ENCODE measurements at places on chromosomes 3 and 15. TPM values are rescaled to one million over a fixed set of nuclear protein-coding genes. Genes with fewer than 3 reads are reported as not detected.

GRCh38 chr3:33046521-33046920, 50.4 kb downstream of the GLB1 start:
- peak; percentile 68 for DNase-seq

DNA sequence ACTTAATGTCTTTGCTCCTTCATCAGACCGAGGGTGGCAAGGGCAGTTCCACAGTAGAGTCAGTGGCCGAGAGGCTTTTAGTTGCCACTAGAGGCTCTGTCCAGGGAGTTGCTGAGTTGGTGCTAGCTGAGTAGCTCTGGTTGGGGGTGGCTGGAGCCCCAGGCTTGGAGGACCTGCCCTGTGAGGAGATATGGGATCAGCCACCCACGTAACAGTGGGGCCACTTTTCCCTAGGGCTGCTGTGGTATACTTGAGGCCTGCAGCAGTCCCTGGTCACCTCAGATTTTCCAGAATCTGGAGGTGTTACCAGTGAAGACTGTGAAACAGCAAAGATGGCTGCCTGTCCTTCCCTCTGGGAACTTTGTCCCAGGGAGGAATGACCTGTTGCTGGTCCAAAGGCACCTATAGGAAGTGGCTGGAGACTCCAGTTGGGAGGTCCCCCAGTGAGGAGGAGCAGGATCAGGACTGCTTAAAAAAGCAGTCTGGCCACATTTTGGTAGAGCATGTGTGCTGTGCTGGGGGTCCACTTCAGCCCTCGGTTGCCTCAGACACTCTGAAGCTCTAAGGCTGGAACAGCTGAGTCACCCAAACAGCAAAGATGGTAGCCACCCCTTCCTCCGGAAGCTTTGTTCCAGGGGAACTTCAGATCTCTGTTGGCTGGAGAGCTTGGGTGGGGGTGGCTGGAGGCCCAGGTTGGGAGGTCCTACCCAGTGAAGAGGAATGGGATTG, 72.9 kb downstream of the AKAP13 start:
- DNase-seq, result no peak

GRCh38 chr3:159950156-159950898, 38.3 kb upstream of the IL12A start:
- no peak for DNase-seq

DNA sequence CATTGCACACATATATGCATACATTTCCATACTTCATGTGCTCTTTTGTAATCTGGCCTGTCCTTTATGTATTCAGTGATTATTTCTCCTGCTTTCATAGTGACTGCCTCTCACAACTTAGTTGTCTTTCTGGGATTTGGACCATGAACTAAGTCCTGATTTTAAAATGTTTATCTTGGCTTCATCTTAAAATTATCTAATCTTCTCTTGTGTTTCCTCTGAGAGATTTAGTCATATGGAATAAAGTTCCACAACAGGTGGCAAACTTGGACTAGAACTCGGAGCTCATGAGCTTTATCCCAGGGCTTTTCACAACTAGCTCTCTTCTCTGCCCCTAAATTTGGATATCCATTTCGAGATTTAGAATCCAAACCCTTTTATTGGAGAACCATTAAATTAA, 44.3 kb downstream of the U2SURP start:
- DNase-seq, result no peak

GRCh38 chr15:39084674-39085530, 496.0 kb upstream of the THBS1 start:
- peak; percentile 50 for DNase-seq

- no peak for DNase-seq
Observed at GRCh38 chr3:47846880-47847248, 43.9 kb downstream of the DHX30 start.

DNA sequence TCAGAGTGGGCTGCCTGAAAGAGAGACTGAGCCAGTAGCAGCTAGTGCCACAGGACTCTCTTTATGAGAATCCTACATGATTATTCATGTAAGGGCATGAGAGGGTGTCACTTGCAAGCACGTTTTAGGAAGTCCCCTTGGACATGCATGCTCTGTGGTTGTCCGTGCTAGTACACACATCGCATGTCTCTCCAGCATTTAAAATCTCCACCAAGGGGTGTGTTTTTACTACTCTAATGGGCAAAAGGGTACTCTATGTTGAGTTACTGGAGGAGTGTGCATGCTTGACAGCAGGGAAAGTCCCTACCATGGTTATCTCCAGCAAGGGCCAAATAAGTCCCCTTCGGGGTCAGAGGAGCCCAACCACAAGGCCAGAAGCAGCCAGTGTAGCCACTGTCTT, 70.7 kb downstream of the DCLK3 start:
- no peak for DNase-seq

- no peak for DNase-seq
Observed at GRCh38 chr15:42914728-42915497, 5.7 kb downstream of the TTBK2 start.

DNA sequence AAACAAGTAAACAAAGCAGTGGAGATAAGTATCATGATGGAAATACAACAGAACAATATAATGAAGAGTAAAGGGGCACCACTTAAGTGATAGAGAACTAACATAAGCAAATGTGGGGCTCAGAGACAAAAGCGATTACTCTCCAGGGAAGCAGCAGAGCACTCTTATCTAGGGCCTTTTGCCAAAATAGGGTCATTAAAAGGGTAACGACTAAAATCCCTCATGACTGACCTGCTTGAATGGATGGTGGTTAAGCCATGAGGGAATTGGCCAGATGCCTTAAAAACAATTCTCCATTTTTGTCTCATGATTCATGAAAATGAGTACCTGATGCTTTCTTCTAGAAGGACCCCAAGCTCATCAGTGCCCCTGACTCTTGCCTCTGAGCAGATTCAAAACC, 3.2 kb upstream of the SLC7A14 start:
- DNase-seq, result no peak

GRCh38 chr3:130707902-130708601, 38.6 kb downstream of the PIK3R4 start:
- DNase-seq, result no peak

GRCh38 chr3:2246873-2247648, 148.4 kb downstream of the CNTN4 start:
- DNase-seq, result no peak

DNA sequence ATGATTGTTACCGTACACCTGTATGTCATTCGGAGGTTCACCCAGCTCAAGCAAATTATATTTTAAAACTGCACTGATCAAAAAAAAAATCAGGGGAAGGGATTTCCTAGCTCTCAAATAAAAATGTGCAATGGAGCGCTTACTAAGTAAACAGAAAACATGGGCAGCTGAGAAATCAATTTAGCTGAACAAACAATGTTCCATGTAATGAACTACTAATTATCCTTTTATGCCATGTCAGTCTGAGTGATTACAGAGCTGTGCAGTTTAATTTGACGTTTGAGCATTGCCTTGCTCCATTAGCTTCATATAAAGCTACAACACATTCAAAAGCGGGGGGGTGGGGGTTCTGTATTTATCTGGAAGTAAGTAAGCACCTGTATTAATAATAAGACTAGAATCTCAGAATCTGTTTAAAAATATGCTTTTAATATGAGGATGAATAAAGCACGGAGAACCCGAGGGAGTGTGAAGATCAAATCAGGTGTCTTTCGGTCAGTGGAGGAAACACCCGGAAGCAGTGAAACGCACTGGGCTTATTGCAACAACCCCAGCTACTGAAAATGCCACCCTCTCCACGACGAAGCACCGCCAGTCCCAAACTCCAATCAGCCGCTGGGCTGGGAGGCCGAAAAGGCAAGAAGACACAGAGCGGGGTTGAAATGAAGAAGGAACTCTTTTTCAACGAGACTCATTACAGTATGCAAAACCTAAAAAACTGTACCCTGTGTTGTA, 196.5 kb upstream of the ATP11B start:
- DNase-seq, result no peak

- no peak for DNase-seq
Observed at GRCh38 chr3:194081826-194082225, 54.1 kb upstream of the HES1 start.

GRCh38 chr15:52428297-52428696, 100.4 kb downstream of the MYO5A start:
- DNase-seq, result no peak

DNA sequence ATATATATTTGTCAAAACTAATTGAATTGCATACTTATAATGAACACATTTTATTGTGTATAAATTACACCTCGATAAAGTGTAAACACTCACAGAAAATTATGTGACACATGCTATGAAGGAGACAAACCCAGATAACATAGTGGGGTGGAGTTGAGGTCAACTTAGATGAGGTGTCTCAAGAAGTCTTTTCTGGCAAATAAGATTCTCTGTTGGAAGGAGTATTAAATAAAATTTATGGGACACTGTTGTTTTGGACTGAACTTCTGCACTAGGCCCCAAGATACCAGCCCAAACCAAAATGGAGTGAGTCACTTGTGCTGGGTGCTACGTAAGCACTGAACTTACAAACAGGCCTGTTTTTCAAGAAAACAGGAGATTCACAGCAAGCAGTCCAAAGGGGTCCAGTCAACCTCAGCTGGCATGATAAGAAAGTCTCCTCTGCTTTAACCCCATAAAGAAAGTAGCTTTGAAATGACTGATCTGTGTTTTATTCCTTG, 18.7 kb downstream of the ACTC1 start:
- DNase-seq, result no peak

DNA sequence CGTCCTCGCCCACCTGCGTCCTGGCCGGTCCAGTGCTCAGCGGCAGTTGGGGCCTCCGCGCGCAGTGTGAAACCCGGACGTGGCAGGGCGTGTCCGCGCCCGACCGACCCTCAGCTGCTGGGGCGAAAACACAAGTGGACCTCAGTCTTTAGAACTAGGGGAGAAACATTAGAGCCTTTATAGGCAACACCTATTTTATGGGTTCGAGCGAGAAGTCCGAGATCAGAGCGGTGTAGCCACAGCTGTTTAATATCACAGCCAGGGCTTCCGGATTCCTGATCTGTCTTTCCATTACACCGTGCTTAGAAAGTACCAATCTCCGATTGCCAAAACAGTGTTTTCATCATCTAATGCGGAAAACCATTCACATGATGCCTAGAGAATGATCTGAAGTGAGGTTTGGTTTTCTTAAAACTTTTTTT, 506 bp downstream of the RAD51 start:
- peak; percentile 36 for DNase-seq

GRCh38 chr3:71072287-71072686, 511.2 kb downstream of the FOXP1 start:
- DNase-seq, result no peak

DNA sequence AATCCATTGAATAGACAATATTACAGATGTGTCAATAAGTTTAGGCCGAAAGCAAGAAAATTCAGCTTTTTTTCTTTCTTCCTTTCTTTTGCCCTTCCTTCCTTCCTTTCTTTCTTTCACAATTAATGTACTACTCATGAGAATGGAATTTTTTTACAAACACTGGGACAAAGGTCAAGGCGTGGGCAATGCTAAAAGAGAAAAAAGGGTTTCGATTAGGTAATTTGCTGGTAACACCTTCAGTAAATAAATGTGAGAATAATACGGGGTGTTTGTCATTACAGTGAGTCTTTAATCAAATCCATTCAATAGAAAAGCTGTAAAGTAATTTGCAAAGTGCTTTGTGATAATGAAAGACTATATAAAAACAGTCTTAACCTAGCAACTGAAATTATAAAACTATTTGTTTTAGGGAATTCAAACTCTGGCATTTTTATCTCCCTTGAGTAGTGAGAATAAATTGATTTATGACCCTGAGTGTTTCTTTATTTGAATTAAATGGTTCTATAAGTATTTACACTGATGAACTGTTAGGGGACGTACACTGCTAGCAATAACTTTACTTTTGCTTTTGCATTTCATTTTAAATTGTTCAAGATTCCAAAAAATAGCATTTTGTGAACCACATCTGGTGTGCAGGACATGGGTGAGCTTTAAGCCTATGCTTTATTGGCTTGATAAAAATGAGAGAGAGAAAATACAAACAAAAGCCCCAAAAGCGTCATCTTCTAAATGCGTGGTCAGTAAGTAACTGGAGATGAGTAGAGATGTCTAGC, 104.2 kb upstream of the THRB start:
- no peak for DNase-seq

DNA sequence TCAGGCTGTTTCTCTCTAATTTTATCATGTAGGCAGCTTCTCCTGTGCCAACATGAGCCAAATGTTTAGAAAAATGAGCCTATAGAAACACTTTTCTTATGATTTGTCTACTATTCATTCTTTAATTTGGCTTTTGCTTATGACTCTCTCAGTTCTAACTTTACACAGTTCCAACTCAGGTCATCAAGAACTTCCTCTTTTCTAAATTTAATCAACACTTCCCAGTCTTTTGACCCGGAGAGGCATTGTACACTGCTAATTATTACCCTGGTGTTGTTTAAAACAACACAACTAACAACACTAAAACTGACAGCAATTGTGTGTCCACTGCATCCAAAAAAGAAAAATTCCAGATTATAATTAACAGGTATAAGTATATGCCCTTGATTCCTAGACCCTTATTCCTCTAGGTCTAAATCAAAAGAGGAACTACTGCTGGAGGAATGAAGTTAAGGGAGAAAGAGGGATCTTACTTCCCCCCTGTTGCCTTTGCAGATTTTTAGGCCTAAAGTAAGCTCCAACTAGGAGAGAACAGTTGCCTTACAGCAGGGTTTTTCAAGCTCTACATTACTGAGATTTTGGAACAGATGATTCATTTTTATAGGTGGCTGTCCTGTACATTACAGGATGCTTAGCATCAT, 332.2 kb upstream of the GOLIM4 start:
- DNase-seq, result no peak

DNA sequence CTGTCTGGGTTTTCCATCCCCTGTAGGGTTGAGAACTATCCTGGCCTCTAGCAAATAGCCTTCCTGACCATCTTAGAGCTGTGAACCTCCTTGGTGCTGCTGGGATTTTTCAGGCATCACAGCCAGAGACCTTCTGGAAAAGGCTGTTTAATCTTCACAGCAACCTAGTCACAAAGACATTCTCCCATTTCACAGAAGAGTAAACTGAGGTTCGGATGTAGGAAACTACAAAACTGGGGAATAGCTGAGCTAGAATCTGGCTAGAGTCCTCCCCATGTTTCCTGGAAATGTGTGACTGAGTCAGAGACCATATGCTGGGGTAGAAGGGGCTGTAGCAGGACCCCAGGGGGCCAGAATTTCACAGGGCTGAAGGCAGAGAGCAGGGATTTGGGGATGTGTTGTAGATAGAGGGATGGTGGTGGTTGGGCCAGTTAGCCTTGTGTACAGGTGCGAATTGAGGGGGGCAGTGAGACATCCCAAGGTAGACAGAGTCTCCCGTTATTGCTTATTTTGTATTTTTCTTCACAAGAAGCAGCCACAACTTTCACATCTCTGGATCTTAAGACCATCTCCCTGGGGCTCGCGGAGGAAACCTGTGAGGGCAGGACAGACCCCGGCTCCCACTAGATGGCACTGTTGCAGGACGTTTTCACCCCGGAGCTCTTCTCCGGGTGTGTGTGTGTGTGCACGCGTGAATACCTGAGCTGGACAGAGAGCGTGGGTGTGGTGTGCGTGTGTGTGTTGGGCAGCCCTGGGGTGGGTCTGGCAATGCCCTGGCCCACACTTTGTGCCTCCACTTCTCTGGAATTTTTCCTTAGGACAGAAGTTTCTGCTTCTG, 66.9 kb upstream of the PRR23C start:
- DNase-seq, result peak; percentile 75

CP gene
- not detected for total RNA-seq

FBXL2 gene
- total RNA-seq, result not detected

ANKUB1 gene
- total RNA-seq, result not detected

GOLGA8Q gene
- 6.1 TPM for total RNA-seq

CCDC54 gene
- not detected for total RNA-seq

CASR gene
- not detected for total RNA-seq

LACTB gene
- total RNA-seq, result 9.7 TPM

SQOR gene
- total RNA-seq, result 79.6 TPM

SSUH2 gene
- total RNA-seq, result not detected

PLCB2 gene
- 160 TPM for total RNA-seq

All from activated CD8-positive, alpha-beta T cell treated with anti-CD3 and anti-CD28 coated beads, Interleukin-2, amount 10 ng/mL, durations not matched to agents 7 days and 5 days (primary cell).